ENCODE measurements at places on chromosomes 11 and 22.
A peak's percentile ranks its signal among the peaks of the same experiment; 100 is the strongest.

DNA sequence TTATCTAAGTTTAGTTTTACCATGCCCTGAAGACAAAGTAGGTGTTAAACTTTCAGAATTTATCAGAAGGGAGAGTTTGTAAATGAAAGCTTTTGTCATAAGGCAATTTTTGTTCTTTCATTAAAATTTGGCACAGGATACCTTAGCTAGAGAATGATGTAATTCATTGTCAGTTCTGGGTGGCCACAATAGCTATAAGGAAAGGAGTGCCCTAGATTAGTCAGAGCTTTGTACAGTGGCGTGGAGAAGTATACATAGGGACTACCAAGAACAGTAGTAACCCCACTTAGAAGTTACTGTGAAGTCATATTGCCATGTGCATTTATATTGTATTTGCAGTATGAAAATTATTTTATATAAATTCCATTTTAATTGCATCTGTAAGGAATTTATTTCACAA, 126.3 kb upstream of the CARD18 start:
- DNase-seq: no peak

DNA sequence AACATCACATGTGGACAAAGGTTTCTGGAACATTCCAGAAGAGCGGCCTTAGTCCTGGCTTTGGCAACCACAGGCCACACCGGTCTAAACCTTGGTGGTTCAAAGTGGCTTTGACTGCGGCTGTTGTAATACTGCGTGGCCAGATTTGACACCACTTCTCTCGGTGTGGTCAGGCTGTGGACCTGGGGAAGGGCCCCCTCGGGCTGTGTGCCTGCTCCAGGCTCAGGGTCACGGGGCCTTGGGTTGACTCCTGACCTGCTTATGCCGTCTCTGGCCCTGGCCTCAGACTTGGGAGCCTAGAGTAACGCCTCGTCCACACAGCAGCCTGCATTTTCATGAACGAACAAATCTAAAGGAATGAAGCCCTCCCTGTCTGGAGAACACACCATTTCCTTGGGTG, 118.0 kb downstream of the PHF21B start:
- no peak for DNase-seq

DNA sequence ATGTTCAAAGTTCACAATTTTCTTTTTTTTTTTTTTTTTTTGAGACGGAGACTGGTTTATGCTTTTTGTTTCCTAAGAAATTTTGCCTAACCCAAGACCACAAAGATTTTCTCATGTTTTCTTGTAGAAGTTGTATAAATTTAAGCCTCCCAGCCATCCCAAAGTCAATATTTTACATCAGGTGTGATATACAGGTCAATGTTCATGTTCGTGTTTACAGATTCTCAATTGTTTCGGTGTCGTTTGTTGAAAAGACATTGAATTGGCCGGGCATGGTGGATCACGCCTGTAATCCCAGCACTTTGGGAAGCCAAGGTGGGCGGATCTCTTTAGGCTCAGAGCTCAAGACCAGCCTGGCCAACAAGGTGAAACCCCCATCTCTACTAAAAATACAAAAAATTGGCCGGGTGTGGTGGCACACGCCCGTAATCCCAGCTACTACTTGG, 15.4 kb downstream of the FRMD8 start:
- DNase-seq: no peak

DNA sequence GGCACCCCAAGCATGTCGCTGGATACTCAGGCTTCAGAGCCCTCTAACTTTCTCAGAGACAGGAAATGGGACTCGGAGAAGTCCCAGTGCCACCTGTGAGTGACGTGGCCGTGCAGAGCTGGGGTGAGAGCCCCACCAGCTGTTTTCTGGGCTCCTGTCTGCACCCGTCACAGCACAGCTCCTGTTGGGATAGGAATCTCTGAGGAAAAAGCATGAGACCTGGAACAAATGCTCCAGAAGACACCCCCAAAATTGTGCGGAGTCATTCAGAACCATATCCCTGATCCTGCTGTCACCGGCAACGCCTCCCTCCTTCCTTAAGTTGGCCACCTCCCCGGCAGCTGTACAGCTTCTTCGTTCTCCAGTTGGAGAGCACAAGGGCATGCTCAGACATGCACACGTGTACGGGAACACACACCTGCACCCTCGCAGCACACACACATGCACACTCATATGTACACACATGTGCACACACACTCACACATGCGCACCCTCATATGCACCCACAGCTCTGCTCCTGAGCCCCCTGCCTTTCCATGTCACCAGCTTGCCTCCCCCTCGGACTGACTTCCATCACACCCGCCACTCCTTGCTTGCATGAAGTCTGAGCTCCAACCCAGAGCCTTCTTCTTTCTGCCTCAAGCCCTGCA, 1430.0 kb downstream of the BRD1 start:
- DNase-seq: no peak

GRCh38 chr11:396511-396947, 2.5 kb downstream of the PKP3 start:
- DNase-seq: no peak

DNA sequence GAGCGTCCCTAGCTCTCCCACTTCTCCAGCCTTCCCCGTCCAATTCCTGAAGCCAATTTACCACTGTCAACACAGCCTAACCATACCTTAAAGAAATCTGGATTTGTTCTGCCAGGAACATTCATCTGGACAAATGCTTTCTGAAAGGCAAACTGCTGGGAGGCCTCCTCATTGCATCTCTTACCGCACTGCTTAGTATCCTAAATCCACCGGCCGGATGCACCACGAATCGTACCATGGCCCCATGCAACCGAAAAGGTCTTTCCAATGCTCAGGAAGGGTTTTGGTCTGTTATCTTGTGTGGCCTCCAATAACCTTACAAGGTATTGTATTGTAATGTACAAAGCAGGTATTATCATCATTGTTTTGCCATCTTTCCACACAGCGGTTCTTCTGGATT, 57.6 kb downstream of the MYH9 start:
- DNase-seq: no peak

- no peak for DNase-seq
Observed at GRCh38 chr11:13333456-13333957, 55.9 kb downstream of the BMAL1 start.

GRCh38 chr22:50481440-50482106, at the start of gene ADM2:
Gene ADM2 (plus strand): TSS chr22:50481543. CDS start chr22:50481848, 305 bp downstream.
- peak; percentile 62 for DNase-seq

DNA sequence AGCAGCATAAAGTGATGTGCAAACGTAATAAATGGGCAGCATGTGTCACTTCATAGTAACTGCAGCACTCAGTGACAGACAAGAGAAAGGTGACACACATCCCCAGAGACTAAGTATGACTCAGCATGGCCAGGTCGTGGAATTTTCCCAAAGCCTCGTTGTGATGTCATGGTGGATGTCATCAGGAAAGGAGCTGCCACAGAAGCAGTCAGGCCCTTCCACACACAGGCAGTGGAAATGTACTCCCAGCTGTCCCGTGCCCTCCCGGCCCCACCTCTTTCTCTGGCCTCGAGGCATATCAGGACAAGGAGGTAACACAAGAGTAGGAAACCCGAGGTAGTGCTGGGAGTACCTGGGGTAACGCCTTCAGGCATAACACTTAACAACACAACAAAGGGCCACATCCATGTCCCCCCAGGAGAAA, 8.1 kb downstream of the PC start:
- DNase-seq: peak; percentile 25

DNA sequence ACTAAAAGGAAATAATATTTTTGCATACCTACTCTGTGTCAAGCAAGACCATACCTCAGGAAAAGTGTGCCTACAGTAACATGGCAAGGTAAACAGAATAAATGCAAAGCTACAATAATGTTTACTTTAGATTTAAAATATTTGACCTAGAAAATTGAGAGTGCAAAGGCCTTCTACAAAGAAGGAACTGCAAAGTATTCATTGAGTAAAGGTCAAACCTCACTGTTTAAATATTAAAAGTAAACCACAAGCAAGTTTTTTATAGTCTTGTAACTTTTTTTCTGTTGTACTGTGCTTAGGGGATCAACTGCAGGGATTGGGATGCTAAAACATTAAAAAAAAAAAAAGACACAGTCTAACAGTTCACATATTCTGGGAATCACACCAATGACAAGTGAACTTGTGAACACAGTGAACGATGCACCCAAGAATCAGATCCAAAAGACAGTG, 48.8 kb downstream of the CWF19L2 start:
- no peak for DNase-seq

- no peak for DNase-seq
Observed at GRCh38 chr22:49748514-49748913, 79.2 kb downstream of the BRD1 start.

- no peak for DNase-seq
Observed at GRCh38 chr11:127713226-127713625, 712.7 kb upstream of the KIRREL3 start.

DNA sequence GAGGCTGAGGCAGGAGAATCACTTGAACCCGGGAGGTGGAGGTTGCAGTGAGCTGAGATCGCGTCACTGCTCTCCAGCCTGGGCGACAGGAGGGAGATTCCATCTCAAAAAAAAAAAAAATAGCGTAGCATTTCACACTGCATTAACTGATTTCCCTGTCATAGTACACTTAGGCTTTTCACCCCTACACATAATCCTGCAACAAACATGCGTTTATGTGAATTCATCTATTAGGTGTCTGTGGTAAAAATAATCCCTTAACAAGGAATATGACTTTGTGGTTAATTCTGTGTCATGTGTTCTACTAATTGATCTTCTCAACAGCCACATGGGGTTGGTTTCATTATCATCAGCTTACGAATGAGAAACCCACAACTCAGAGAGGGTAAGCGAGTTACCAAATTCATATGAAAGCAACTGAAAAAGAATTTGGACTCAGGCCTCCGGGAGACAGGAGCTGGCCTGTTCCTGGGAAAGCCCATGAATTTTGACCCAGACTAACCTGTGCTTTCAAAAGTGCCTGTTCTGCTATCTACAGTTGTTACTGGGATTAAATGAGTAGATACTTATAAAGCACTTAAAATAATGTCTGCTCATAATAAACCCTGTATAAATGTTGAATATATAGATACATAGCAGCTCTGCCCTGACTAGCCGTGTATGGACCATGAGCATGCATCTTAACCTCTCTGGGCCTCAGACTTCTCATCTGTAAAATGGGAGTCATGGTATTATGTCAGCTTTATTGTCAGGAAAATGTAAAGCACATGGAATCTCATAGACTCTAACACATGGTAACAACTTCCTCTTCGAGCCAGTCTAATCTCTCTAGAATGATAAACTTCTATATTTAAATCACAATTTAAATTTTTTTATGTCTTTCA, 36.6 kb downstream of the KCNJ1 start:
- DNase-seq: no peak

- no peak for DNase-seq
Observed at GRCh38 chr11:114081641-114082414, 22.3 kb downstream of the ZBTB16 start.

DNA sequence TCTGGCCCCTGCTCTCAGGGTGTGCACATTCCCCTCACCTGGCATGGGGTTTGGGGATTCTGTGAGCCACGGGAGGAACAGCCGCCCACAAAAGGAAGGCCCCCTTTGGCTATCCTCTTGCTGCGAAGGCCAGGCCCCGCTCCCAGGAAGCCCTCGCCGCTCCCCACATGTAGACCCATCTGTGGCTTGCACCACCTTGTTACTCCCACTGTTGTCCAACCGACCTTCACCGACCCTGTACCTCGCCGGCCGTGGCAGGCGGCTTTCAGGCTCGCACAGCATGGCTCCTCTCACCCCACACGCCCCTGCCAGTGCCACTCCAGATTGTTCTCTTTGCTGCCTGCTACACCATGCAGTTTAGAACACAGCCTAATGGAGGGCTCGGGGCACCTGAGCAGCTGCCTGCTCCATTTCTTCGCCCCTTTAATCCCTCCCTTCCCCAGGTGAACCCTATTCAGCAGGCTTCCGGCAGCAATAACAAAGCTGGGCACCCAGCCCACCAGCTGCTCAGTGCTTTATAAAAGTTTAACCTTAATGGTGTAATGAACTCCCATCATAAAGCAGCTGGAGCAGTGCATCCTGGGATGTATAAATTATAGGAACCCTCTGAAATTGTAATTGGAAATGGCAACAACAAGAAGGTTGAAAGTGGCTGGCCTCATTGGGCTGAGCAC, 10.7 kb downstream of the DAGLA start:
- no peak for DNase-seq

DNA sequence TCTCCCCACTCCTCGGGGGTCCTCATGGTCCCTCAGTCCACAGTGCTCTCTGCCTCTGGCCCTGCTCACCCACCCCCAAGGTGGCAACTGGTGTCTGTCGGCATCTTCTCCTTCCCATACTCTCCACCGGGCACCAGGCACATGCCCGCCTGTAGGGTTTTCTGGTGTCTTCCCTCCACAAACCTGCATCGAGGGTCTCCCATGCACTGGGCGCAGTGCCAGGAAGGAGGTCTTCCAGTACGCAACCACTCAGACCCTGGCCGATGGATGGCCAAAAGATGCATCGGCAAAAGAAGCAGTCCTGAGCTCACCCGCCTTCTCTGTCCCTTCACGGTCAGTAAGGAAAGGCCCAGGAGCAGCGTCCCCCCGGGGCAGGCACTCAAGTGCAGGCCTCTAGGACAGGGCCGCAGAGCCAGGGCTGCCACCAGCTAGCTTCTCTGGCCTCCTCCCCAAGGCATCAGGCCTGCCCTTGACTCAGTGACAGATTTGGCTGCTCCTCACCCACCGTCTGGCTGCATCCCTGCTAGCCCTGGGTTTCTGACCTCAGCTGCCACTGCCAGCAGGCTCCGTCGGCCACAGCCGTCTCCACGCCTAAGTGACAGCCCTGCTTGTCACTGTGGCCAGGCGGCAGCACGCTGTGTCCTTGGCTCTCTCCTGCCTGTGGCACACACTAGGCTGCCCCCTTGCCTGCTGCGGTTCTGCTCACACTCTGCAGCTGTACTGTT, 32.1 kb upstream of the IGSF9B start:
- DNase-seq: no peak

DNA sequence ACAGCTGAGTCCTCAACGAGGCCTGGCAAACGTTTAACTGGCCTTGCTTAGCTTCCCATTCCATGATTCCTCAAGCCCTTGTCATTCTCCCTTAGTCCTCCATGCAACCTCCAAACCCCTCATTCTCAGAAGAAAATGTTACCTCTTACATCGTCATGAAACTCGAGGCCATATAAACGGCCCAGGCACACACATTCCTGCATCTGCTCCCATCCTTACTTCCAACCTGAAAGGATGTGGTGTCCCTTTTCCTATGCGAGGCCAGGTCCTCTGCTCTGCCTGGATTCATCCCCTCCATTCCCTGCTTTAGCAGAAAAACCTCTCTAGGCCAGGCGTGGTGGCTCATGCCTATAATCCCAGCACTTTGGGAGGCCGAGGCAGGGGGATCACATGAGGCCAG, 9.0 kb downstream of the MPZL3 start:
- DNase-seq: no peak

All from T-helper 2 cell treated with Interferon-gamma antibody and Interleukin-4, amounts not matched to agents 5 μg/mL and 100 μg/mL, for 36 hours (primary cell).